ENCODE measurements at places on chromosomes 3 and 15. TPM values are rescaled to one million over a fixed set of nuclear protein-coding genes. Genes with fewer than 3 reads are reported as not detected.

DNA sequence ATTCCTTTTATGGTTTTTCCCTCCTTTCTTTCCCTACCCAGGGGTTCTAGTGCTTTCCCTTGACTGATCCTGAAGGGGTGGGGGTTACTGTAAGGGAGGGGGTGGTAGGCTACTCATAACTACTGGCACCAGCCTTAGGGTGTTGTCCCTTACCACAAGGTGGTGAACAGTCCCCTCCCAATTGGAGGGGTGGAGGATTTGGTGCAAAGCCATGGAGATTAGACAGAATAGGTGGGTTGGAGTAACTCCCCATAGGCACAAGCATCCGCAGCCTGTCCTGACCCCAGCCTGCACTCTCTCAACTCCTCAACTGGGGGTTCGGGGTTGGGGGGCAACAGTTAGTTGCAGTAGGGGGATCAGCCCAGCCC, 2.6 kb upstream of the HYAL2 start:
- no peak overlapping the region for H3K27ac ChIP-seq
- peaks cover 17% of the 10 kb centered on the region for H3K36me3 ChIP-seq
- DNase-seq = no peak
- H3K4me1 ChIP-seq = peaks cover 35% of the 10 kb centered on the region

- no peaks in the 10 kb centered on the region for H3K4me1 ChIP-seq
- DNase-seq = no peak
- peaks cover 49% of the 10 kb centered on the region for H3K27me3 ChIP-seq
- H3K36me3 ChIP-seq = no peaks in the 10 kb centered on the region
- H3K27ac ChIP-seq = no peak overlapping the region
- no peak overlapping the region for H3K4me3 ChIP-seq
Observed at GRCh38 chr3:186048119-186048518, 60.8 kb downstream of the ETV5 start.

DNA sequence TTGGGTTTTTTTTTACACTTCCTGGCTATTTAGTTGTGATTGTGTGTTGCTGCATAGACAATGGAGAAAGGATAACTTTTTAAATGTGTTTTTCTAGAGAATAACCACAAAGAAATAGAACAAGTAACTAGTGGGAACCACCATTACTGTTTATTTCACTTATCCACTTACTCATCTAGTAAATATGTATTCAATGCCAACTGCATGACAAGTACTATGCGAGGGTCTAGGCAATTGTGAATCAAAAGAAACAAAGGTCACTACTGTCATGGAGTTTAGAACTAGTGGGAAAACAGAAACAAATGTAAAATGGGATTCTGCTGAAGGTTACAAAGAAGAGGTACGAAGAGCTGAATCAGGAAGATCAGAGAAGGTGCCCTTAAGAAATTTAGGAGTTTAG, 600.9 kb upstream of the ROBO2 start:
- H3K36me3 ChIP-seq = no peaks in the 10 kb centered on the region
- H3K27ac ChIP-seq = no peak overlapping the region
- no peak for DNase-seq
- H3K4me3 ChIP-seq = no peak overlapping the region

- H3K4me3 ChIP-seq = no peak overlapping the region
- no peak overlapping the region for H3K27ac ChIP-seq
- no peak for DNase-seq
- no peaks in the 10 kb centered on the region for H3K36me3 ChIP-seq
Observed at GRCh38 chr3:24614359-24614758, 119.7 kb upstream of the THRB start.

DNA sequence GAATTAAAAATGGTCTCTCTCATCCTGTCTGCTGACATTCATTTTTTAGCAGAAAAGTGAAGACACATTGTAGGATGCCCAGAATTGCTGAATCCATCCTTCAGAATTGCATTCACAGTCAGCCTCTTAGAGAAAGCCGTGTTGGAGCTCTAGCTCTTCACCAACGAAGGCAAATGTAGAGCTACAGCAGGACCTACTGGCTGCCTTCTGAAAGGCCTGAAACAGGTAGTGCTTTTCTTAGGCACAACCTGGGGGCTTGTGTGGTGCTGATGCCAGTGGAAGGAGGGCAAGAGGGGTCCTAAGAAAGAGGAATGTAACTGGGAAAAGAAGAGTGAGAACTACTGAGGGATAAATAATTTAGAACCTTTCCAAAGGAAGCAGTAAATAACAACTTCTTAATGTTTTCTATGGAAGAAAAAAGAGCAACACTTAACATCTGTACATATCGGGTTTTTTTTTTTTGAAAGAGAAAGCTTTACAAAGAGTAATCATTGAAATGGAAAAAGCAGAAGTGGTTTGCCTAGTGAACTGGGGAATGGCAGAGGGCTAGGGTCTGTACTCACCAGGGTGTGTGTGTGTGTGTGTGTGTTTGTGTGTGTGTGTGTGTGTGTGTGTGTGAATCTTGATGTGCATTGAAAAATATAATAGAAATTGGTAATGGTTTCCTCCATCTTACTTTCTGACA, 297.8 kb downstream of the SATB1 start:
- no peak overlapping the region for H3K4me3 ChIP-seq
- peaks cover 2% of the 10 kb centered on the region for H3K27me3 ChIP-seq
- no peak for DNase-seq
- H3K27ac ChIP-seq = no peak overlapping the region

- no peak overlapping the region for H3K27ac ChIP-seq
- no peak for DNase-seq
- H3K4me3 ChIP-seq = no peak overlapping the region
- no peaks in the 10 kb centered on the region for H3K27me3 ChIP-seq
Observed at GRCh38 chr3:52354676-52355075, 38.6 kb downstream of the DNAH1 start.

DNA sequence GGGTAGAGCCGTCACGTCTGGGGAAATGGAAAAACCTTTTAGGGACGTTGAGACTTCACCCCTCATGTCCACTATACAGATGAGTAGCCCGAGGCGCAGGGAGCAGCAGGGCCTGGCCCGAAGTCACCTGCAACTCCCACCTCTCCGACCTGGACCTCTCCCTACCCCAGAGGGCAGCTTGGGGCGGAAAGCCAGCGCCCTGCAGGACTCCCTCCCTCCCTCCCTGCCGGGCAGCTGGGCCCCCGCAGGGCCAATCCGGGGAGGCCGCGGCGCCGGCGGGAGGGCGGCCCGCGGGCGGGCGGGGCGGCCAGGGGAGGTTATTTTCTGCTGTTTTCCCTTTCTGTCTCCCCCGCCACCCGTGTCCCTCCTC, 2.0 kb downstream of the WNT7A start:
- H3K4me1 ChIP-seq = peaks cover 8% of the 10 kb centered on the region
- no peak overlapping the region for H3K4me3 ChIP-seq
- peaks cover 68% of the 10 kb centered on the region for H3K27me3 ChIP-seq
- no peaks in the 10 kb centered on the region for H3K36me3 ChIP-seq
- DNase-seq = no peak

- no peak for DNase-seq
- peaks cover 4% of the 10 kb centered on the region for H3K27me3 ChIP-seq
Observed at GRCh38 chr3:196976941-196977340, 8.3 kb upstream of the PIGZ start.

RAD54L2 gene
- 30.4 TPM for total RNA-seq

DNA sequence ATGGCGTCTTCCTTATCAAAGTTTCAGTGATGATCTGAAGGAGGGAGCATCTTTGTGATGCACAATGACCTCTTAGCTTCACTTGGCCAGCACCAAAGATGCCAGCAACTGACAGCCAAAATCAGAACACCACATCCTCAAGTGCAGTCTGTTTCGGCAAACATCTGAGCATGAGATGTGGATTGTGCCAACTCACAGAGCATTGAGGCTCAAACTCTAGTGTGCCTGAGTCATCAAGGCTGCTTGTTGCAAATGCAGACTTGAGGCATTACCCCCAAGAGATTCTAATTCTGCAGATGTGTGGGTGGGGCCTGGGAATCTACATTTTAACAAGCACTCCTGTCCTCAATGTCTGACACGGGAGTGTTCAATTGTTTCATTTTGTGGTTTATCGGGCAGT, 35.8 kb downstream of the ABHD5 start:
- no peaks in the 10 kb centered on the region for H3K27me3 ChIP-seq
- DNase-seq = no peak
- no peaks in the 10 kb centered on the region for H3K4me1 ChIP-seq

GRCh38 chr3:120147072-120147871, 53.0 kb upstream of the GSK3B start:
- H3K36me3 ChIP-seq = no peaks in the 10 kb centered on the region
- H3K27ac ChIP-seq = no peak overlapping the region
- peaks cover 5% of the 10 kb centered on the region for H3K4me1 ChIP-seq
- H3K4me3 ChIP-seq = no peak overlapping the region
- DNase-seq = peak; percentile 27
